HuH-7.5 (cell line): ENCODE measurements at places on chromosomes 13 and 19.
A peak's percentile ranks its signal among the peaks of the same experiment; 100 is the strongest.

DNA sequence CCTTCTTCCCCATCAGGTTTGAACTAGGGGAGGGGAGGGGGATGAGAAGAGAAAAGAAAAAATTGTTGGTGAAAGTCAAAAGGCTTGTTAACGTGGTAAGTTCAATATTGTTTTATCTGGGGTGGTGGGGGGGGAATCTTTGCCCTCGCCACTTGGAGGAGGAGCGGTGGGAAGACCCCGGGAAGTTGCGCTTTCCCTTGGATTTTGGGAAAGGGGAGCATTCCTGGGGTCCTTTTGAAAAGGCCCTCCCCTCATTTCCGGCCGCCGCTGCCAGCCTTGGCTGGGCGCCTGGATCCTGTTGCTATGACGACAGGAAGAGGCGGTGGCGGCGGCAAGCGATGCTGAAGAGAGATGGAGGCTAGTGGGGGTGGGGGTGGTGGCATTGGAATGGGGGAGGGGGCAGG is 4.6 kb upstream of the CACNG8 start:
- DNase-seq, result no peak

DNA sequence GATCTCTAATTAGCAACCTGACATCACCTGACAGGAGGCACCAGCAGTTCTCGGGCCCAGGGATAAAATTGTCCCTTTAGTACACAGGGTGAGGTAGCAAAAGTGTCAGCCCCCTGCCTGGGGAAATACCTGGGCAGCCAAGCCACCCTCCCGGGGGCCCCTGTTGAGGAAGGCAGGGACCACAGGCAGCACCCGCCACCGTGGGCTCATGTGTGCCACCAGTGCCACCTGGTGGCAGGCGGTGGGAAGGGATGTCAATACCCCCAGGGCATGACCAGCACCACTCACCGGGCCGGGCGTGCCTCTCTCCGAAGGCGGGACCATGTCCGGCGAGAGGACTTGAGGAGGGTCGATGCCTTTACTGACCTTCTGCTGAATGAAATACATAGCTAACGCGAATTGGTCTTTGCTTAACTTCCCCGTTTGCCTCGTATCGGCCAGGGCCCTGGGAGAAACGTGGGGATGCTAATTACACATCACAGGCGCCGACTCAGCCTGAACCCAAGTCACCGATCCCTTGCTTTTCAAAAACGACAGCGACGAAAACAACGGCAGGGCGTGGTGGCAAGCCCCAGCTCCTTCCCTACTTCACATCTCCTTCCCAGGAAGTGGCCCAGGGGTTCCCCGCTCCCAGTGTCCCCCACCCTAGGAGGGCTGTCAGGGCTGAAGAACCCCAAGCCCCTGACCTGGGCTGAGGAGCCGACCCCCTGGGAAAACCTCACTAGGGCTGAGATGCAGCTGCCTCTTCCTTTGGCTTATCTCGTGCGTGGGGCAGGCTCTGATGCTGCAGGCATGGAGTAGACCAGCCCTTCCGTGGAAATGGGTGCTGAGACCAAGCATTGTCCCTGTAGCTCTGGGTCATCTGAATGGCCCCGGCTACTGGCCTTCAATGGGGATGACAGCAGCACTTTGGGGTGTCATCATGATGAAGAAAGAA is 53.8 kb downstream of the EPS15L1 start:
- peak; percentile 91 for DNase-seq

- DNase-seq, result no peak
Observed at GRCh38 chr19:55703790-55704215, 28.8 kb downstream of the EPN1 start.

- DNase-seq, result no peak
Observed at GRCh38 chr13:36006347-36006746, 124.8 kb downstream of the DCLK1 start.

GRCh38 chr13:99197117-99197651 is 3.5 kb upstream of the UBAC2 start:
- DNase-seq, result no peak

DNA sequence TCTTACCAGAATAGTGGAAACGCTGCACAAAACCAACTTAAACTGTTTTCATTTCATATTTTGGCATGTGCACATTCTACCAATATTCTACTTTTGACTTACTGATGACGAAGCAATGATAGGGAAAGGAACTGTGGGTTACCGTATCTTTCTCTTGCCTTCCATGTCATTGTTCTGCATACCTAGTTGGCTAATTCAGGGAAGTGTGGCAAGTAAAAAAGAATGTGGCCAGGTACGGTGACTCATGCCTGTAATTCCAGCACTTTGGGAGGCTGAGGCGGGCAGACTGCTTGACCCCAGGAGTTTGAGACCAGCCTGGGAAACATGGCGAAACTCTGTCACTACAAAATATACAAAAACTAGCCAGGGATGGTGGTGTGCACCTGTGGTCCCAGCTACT is 108.2 kb downstream of the SIPA1L3 start:
- DNase-seq, result no peak

DNA sequence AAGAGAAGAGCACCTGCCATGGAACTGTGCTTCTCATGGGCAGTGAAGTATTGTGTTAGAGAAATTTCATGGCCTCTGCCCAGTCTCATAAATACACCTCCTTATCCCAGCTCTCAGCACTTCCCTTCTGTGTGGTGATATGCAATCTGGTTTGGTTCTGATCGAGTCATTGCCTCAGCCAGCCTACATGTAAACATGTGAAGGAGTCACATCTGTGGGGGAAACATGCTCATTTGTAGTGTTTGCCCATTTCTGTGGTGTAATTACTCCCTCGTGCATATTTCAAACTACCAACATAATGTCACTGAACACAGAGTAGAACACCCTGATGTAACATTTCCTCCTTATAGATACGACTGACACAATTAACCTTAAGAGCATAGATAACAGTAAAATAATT is 183.0 kb downstream of the DCT start:
- no peak for DNase-seq

DNA sequence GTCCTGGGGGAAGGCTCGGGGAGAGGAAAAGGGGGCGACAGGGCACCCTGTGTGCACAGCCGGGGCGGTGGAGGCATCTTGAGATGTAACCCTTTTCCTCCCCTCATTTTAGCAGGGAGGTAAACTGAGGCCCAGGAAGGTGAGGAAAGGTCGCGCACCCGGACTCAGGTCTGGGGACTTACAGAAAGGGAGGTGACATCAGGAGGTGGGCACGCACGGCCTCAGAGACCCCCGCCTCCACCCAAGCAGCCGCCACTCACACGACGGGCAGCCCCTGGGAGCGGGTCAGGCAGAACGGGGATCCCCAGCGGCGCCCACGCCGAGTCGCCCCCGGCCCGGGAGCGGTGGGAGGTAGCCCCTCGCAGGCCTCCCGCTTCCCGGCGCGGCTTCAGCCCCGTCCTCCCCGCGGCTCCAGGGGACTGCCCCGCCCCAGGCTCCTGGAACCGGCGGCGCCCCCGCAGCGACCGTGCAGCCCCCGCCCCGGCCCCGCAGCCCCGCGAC is 477 bp downstream of the PIP5K1C start:
- no peak for DNase-seq

- DNase-seq, result no peak
Observed at GRCh38 chr13:29496241-29496712, 99.2 kb downstream of the SLC7A1 start.

GRCh38 chr13:51311231-51311630 is 28.3 kb upstream of the SERPINE3 start:
- DNase-seq, result no peak

DNA sequence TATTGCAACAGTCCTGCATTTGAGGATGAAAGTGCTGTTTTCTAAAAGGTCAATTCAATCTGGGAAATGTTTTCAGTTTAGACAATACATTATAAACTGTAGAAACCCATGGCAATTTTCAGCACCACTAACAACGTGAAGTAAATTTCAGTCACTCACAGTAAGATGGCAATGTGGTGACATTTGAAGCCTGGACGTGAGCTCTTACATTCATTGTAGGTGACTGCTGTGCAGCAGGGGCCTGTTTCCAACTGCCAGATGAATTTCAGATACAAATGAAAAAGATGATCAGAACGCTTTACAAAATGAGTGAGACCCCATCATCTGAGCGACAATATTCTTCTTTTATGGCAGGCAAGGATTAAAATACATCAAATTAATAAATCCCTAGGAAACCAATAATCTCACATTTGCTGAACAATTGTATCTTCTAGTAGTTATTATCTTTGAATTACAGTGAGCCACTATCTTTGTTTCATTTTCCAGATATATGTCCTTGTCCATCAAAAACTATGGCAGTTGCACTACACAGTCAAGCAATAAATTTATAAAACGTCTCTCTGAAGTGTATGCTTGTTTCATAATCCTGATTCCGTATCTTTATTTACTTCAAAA is 1816.8 kb downstream of the OLFM4 start:
- DNase-seq, result no peak

DNA sequence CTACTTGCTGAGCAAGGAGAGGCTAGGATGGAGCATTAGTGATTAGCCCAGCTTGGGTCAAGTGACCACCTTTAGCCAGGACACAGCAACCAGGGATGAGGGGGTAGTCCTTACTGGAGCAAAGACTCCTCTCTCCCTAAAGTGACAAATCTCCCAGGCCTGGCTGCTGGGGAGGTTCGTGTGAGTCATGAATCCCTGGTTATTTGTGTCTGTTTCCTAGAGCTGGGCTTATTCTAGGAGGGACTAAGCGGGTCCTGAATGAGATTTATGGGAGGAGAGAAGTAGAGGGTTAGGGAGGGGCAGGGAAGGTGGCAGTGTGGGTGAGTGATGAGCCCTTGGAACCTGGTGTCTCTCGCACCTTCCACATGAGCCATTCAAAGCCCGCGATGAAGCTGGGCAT is 487.3 kb downstream of the TSHZ3 start:
- no peak for DNase-seq

- no peak for DNase-seq
Observed at GRCh38 chr19:2043251-2043641, 7.8 kb downstream of the MKNK2 start.

DNA sequence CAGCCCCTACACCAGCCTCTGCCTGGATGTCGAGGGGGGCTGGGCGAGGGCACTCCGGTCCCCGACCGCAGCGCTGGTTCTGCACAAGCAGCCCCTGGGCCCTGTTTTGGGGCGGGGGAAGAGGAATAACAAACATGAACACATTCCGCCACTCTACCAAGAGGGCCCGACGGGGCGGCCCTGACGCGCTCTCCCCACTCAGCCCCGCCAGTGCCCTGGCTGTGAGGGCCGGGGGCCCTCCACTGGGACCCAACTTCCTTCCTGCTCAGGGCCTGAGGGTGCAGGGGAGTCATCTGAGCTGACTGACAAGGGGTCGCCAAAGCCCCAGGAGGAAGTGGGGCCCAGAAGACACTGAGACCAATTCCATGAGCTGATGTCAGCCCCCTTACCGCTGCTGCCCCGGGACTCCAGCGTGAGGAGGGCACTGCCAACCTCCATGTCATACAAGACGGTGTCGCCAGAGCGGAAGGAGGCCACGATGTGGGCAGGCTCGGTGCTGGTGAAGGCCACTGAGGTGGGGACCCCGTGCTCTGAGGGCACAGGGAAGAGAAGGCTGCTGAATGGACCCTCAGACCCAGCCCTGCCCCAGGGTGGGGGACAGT is 5.6 kb upstream of the PRKD2 start:
- no peak for DNase-seq

- DNase-seq, result no peak
Observed at GRCh38 chr13:60690604-60691003, 293.6 kb downstream of the TDRD3 start.

DNA sequence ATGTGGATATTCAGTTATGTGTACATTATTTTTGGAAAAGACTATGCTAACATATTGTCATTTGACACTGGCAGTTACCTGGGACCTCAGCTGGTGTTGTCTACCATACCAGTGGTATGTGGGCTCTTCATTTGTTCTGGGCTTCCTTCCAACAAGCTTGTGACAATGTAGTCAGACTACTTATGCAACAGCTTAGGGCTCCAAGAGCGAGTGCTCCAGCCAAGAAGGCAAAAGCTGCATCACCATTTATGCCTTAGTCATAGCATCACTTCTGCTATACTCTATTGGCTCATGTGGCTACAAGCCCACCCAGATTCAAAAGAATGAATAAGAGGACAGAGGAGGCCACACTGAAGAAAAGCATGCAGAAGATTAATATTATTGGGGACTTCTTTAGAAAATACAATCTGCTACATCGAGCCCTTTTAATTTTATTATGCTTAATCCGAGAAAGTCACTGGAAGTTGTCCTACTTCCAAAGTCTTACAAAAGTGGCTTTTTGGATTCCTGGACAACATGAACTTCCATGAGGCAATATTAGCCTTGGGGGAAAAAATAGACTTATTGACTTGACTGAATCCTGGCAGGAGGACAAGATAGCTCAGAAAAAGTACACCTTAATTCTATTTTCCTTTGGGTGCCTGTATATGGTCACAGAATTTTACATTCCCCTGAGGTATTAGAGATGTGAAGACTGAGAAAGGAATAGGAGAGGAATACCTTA is 529.4 kb upstream of the HTR2A start:
- no peak for DNase-seq

GRCh38 chr19:1000095-1000494 is at the start of gene GRIN3B:
Gene GRIN3B, plus strand, starts transcription at chr19:1000419. Its CDS starts 19 bp downstream, at chr19:1000438.
- peak; percentile 99 for DNase-seq

GRCh38 chr13:112639521-112639920 is 50.3 kb upstream of the ATP11A start:
- no peak for DNase-seq

DNA sequence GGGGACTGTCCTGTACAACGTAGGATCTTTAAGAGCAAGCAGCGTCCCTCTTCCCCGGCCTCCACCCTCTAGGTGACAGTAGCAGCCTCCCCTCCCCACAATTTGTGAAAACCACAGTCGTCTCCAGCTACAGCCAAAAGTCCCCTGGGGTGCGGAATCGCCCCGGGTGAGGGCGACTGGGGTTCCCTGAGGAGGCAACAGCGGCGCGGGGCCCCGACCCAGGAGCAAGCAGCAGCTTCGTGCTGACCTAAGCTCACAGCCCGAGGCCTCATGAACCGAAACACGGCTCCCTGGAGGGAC is 322 bp downstream of the ZNF558 start:
- DNase-seq, result peak; percentile 53

GRCh38 chr19:6217752-6218334 is 61.9 kb downstream of the MLLT1 start:
- DNase-seq, result no peak

GRCh38 chr13:31835932-31836331 is 96.6 kb downstream of the RXFP2 start:
- DNase-seq, result no peak

GRCh38 chr13:69199664-69200063 is 908.0 kb upstream of the ATXN8OS start:
- DNase-seq, result no peak

GRCh38 chr19:18793144-18794028 is 2.3 kb upstream of the COMP start:
- DNase-seq, result no peak
